ENCODE measurements at places on chromosomes 5 and 9.

- DNase-seq, result no peak
Observed at GRCh38 chr9:96135076-96135752, 166.8 kb downstream of the HSD17B3 start.

DNA sequence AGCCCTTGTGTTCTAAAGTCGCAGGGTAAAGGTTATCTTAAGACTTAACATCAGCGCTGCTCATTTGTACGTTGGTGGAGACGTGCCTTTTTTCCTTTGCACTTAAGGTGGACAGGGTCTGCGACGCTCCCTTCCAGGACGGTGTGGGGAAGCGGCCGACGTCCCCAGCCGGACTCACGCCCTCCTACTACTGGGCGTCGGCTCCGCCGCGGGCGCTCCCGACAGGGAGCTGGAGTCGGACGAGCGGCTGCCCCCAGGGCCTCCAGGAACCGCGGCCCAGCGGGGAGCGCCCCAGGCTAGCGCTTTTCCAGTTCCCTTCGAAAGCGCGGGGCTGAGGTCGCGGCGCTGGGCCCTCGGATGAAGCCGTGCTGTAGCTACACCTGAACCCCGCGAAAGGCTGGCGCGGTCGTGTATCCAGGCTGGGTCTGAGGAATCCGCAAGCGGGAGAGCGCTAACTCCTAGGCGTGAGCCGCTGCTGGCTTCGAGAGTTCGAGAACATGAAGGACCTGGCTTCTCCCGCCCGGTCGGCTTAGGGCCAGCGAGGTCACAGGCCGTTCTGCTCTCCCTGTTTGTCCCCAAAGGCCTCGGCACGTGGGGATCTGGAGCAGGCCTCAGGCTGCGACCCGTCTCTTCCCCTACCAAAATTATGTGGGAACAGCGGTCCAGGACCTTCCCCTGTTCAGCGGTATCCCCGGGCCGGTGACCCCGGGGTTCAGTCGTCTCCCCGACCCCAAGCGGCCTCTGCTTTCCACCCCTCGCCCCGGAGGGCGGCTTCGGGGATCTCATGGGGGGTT, 3.8 kb upstream of the DMRT3 start:
- no peak for DNase-seq

DNA sequence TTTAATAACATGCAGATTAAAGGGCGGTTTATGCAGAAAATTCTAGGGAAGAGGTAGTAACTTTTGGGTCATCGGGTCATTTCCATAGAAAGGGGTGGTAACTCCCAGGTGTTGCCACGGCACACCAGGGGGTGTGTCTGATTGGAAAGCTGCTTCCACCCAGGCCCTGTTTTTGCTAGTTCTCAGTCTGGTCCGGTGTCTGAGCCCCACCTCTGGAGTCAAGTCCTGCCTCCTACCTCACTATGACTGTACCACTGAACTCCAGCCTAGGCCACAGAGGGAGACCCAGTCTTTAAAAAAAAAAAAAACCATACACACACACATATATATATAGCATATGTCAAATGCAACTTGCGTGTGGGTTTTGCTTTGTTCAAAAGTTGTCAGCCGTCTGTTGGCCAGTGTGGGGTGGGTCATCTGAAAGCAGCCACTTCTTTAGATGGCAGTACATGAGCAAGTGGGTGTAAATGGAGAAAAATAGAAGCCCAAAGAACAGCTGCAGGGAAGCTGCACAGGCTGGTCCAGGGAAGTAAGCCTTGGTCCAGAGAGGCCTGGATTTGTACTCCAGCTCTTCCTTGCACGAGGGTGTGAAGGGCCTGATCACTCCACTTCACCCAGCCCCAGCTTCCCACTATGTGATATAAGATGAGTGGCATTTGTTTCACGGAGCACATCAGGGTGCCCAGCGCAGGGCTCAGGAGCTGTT, 110.7 kb upstream of the SPRY4 start:
- DNase-seq, result no peak

DNA sequence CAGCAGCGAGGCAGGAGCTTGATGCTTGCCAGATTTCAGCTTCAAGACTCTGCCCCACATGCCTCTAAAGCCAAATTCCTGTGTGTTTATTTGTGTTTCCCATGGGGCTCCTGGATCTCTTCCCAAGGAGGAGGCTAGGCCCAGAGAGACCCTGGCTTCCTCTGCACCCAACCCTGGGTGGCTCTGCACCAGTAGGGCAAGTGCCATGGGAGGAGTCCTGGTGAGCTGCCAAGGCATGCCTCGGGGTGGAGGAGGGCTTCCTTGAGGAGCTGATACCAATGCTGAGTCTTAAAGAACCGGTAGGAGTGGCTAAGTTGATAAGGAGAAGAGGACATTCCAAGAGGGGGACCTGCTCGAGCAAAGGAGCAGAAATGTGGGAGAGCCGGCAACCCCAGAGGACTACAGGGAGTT, 6.8 kb upstream of the TIFAB start:
- no peak for DNase-seq

DNA sequence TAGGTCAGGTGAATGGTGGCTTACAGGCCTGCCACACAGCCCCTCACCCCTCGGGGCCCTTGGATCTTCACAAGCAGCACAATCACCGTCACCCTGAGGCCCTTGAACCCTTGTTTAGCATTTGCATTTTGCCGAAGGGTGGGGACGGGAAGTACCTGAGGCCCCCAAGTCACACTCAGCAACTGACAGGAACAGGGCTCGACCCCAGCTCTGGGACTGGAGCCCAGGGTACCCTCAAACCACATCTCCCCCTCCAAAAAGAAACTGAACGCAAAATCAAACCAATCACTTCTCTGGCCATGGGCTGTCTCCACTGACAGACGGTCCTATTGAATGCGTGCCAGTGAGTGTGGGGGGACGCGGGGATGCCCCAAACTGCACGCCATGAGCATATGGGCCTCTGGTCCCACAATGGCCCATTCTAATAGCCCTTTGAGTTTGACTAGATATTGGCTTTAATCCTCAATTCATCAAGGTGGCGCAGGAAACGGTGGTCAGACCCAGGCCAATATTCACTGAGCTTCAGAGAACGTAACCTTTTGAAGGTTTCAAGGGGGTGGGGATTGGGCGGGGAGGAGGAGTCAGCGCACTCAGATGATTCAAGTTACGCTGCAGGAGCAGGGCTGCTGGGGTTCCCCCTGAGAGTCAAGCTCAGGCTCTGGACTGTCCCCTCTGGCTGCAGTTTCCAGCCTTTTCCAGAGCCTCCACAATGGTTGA, 176.0 kb downstream of the DAB2IP start:
- no peak for DNase-seq

DNA sequence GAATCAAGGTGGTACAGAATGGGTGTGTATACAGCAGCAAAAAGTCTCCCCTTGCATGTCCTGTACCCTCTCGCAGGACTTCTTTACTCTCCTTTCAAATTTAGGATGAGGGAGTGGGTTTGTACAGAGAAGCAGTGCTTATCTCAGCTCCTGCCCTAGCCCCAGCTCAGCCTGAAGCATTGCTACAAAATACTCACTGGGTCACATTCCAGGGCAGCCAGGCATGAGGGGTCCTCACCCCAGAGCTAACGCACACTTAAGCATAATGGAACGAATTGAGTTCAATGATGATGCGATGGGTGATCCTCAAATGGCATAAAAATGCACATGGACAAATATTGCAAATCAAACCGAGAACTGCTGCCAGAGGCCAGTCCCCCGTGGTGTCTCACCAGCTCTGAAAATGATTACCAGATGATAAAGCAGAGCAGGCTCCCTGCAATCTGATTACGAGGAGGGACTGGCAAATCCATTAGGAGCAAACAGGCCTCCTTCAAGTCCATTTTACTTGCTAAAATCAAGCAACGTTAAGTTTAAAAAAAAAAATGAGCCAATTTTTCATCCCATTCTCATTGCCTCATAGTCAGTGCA, 231.6 kb upstream of the TAS2R1 start:
- no peak for DNase-seq

GRCh38 chr9:16524078-16524477, 346.4 kb downstream of the BNC2 start:
- DNase-seq, result no peak

All from activated CD4-positive, CD25-positive, alpha-beta regulatory T cell (primary cell).